Coronary artery (tissue), 2 donors: ENCODE measurements at places on chromosomes 7 and 10.

- DNase-seq = no peak
Measured at GRCh38 chr7:113374955-113375354, 256.6 kb upstream of the SMIM30 start.

GRCh38 chr7:133983685-133984419 lies 143.3 kb upstream of the LRGUK start:
- DNase-seq = no peak

DNA sequence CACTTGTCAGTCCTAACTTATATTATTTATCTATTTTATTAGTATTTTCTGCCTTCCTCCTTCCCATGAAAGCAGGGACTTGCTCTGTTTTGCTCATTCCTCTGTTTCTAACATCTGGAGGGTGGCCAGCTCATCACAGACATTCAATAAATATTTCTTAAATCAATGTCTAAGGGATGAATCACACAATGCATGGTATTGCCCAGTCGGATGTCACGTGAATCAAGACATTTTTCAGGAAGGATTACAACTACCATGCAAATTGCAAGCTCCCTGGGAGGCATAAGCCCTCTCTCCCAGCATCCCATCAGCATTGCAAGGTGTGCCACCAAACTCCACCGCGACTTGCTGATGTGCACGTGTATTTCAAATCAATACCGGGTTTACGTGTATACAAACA lies 146.6 kb upstream of the RNF32 start:
- DNase-seq = no peak

- DNase-seq = no peak
Measured at GRCh38 chr10:27695088-27695487, 50.5 kb downstream of the MKX start.

GRCh38 chr7:114155116-114156110 lies 236.6 kb upstream of the PPP1R3A start:
- DNase-seq = no peak

- no peak for DNase-seq
Measured at GRCh38 chr10:18879284-18879683, 169.3 kb upstream of the MALRD1 start.

GRCh38 chr10:125213541-125214282 lies 53.3 kb upstream of the CTBP2 start:
- DNase-seq = no peak

DNA sequence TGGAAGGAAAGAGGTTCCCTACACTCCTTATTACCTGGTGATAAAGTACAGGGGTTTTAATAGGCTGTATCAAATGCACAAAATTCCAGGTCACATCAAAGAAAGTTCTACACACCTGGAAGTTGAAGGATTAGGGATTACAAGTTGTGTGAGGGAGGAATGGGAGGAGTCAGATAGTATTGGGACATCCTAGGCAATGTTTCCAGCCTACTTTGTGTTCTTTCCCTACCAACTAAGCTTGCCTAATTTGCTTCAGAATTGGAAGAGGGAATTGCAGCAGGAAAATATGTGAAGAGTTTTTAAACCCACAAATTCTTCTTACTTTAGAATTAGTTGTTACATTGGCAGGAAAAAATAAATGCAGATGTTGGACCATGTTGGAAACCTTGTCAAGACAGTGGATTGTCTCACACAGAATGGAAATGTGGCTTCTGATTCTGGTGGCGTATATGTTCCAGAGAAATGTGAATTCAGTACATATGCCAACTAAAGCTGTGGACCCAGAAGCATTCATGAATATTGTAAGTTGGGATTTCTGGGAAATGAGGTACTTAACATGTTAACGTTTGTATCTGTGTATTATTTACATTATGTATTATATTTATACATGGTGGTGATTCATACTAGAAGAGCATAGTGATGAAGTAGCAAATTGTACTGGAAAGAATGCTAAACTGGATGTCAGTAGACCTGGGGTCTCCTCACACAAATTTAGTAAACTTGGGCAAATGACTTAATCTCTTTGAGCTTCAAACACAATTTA lies at the start of gene LIPM:
Gene LIPM (plus strand): TSS at position 208 of the 763 bp plus-strand sequence. CDS start 167 bp downstream, at position 375.
- no peak for DNase-seq

DNA sequence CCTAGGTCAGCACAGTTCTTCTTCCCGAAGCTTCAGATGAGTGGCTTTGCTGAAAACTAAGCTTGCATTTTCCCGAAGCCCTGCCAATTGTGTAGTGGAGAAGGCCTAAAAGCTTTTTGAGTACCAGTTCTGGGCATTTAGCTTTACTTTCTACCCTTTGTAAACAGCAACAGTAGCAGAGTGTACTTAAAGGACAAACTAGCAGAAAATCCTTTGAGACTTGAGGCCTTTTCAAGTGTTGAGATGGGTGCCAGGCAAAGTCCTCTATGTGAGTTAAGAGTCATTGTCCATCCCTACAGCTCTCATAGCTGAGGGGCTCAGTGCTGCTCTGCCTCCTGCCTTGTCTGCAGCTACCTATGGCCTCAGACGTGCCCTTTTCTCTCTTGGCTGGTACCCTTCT lies 368.2 kb downstream of the CCSER2 start:
- no peak for DNase-seq

DNA sequence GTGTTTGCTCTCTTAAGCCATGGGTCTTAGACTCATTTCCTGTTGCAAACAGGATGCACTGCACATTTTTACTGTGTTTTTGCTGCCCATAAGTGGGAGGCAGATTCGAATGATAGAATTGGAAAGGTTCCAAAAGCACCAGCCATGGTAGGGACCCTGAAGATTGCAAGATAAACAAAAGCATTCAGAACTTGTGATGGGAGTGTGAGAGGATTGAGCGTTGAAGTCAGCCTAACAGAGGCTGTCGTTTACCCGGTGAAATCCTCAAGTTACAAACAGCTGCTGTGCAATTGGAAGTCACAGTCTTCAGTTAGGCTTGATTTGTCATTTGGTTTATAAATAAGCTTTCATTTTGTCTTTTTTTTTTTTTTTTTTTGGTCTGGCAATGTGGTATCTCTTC lies 192.7 kb upstream of the MKI67 start:
- DNase-seq = no peak

DNA sequence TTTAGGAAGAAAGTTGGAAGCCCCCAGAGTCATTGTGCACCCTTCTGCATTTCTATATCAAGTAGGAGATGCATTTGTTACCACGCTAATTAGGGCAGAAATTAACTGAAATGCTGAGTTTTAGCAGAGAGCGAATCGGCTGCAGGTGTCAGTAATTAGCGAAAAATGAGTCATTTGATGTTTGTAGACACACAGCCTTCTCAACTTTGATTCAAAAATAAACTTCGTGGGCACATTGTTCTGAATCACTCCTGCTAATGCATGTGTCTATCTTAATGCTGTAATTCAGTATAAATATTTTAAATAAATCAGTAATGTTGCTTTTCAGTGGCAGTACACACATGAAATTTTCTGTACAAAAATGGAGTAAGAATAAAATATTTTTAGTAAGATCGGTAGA lies 109.5 kb upstream of the CARD11 start:
- DNase-seq = no peak

DNA sequence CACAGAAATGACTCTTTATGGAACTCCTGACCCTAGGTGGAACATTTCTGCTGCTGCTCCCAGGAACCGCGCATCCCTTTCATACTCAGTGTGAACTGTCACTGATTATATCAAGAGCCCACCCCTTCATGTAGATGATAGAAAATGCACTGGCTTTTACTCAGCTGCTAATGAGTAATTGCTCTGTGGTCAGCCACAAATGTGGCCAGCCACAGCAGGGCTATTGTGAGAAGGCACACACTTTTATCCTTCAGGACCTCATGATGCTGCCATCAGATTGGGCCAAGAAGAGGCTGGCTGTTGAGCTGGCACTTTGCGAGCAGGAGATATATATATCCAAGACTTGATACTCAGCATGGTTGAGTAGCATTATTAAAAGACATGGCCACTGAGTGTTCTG lies 124.7 kb downstream of the CFAP58 start:
- no peak for DNase-seq

DNA sequence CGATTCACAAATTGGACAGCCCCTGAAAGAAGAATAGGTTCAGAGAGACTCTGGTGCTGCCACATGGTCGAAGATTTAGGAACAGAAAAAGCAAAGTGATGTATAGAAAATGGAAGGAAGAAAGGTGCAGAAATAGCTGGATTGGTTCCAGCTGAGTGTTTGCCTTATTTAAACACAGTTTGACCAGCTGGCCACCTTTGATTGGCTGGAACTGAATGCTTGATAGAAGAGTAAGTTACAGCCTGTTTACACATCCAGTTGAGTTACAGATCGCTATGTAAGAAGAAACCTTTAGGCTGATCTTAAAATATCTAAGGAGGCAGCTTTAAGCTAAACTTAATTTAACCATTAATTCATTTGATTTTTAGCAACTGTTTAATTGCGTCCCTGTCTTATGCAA lies 40.3 kb upstream of the KAT6B start:
- no peak for DNase-seq

DNA sequence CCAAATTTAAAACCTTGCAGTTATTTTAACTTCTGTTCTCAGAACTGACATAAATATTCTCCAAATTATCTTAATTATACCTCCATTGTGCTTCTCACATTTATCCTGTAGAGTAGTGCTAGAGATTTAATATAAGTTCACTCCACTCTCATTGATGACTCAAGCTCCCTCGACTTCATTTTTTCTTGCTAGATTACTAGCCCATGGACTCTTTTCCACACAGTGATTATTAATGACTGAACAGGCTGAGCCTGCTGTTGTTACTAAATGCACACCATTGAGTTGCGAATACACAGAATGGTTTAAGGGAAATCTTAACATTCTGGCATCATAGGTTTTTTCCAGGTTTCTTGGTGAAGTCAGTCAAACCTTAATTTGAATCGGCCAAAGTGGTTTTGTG lies 179.5 kb upstream of the AKR1E2 start:
- DNase-seq = no peak
